ENCODE measurements at places on chromosomes 13 and 19. TPM values are rescaled to one million over a fixed set of nuclear protein-coding genes. Genes with fewer than 3 reads are reported as not detected.

The CDC42EP5 gene
- total RNA-seq, result not detected

The ENOX1 gene
- total RNA-seq, result not detected

The KIR3DL1 gene
- 0.23 TPM for total RNA-seq

The ZNF497 gene
- total RNA-seq, result 0.23 TPM

The C19orf44 gene
- total RNA-seq, result 3.1 TPM

The GPC6 gene
- total RNA-seq, result not detected

The OR7C1 gene
- not detected for total RNA-seq

The RGL3 gene
- not detected for total RNA-seq

The CEACAM21 gene
- total RNA-seq, result 40.7 TPM

The TEX26 gene
- not detected for total RNA-seq

The SYNGR4 gene
- total RNA-seq, result not detected

The F7 gene
- not detected for total RNA-seq

The CEACAM5 gene
- total RNA-seq, result not detected

The ATG4D gene
- 21.0 TPM for total RNA-seq

The CERS4 gene
- total RNA-seq, result 22.4 TPM
